ENCODE measurements at places on chromosomes 3 and 15.

DNA sequence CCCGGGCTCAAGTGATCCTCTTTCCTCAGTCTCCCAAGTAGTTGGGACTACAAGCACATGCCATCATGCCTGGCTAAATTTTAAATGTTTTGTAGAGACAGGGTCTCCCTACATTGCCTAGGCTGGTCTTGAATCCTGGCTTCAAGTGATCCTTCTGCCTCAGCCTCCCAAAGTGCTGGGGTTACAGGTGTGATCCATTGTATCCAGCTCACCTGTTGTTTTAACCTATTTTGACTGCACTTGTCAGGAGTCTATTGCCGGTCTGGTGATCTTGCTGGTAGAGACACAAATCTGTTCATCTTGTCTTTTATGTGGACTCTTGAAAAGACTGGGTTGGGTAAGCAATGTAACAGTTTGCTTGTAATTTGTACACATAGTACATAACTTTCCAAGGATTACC is 7.9 kb downstream of the IREB2 start:
- no peak for DNase-seq

DNA sequence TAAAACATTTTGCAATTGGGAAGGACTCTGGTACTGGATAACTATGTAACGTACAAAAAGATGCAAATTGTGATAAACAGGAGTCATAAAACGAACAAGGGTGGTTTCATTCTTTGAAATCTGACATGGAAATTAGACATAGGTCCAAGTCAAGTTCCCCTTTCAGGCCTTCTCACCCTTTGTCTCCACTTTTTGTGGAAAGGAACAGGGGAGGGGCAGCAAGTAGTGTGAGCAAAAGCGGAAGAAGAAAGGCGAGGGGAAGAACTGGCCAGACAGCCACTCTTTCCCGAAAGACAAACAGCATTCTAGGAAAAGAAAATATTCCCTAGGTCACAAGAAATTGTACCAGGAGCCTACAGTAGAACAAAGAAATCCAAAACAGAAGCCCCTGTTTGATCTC is 52.6 kb downstream of the MCF2L2 start:
- DNase-seq, result no peak

DNA sequence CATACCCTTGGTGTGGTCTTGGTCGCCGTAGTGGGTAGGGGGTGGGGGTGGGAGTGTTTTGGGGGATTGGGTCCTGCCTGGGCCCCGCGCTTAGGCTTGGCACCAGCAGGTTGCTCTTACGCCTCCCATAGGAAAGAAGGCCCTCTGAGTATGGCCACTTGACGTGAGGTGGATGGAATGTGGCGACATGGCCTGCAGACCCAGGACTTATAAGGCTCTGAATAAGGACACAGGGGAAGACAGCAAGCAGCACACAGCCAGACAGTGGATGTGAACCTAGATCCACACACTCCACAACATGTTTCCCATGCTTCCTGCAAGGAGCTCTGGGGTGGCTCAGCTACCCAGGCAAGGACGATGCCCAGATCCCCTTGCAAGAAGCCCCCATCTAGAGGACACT is 12.4 kb downstream of the RBPMS2 start:
- DNase-seq, result no peak

GRCh38 chr3:71018799-71019198 is 564.7 kb downstream of the FOXP1 start:
- DNase-seq, result no peak

DNA sequence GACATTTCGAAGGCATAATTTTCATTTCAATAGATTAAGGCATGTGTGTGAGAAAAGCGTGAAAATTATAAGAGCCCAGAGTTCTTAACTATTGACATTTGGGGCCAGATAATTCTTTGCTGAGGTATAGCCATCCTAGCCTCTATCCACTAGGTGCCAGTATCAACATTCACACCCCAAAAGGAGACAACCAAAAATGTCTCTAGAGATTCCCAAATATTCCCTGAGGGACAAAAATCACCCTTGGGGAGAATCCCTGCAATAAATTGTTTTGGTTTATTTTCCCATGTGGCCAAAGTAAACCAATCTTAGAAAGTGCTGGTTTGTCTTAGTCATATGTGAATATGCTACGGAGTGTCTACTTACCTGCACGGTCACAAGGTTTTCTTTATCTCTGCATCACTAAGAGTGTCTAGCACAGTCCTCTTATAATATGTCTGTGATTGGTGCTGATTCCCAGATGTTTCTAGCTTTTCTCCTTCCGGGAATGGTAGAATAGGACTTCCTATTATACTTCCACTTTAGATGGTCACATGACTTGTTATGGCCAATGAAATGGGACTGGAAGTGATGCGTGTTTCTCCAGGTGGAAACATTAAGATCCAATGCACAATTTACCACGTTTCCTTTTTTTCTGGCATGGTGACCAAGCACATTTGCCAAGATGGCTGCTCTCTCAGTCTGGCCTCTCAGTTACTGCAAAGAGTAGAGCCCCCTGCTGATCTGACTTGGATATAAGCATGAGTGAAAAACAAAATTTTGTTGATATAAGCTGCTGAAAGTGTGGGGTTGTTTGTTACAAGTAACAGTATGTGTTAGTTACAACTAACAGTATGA is 8.0 kb upstream of the KBTBD8 start:
- DNase-seq, result no peak

- no peak for DNase-seq
Measured at GRCh38 chr3:141788149-141788548, 24.9 kb downstream of the GRK7 start.

GRCh38 chr15:44099671-44100070 is 95.4 kb downstream of the FRMD5 start:
- DNase-seq, result no peak

All from NCI-H1417 treated with DMSO at 0.1 percent for 48 hours (cell line).